ENCODE measurements at places on chromosomes 16 and 17.

GRCh38 chr17:799261-799660, 17.1 kb downstream of the MRM3 start:
- no peak for DNase-seq

DNA sequence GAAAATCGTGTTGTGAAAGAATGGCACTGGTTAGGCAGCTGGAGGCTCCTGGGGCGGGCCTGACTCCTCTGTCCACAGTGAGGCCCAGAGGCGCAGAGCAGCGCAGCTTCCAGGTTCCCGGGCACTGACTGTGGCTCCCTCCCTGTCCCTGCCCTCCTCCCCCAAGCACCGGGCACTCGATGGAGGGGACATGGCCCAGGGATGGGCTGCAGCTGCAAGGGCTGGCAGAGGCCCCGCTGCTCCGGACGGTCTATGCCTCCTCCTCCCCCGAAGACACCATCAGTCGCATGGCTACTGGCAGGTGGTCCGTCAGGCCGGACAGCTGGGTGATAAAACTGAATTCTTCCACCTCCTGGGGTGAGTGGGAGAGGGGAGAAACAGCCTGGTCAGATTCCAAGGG, 50.1 kb downstream of the PRMT7 start:
- no peak for DNase-seq

DNA sequence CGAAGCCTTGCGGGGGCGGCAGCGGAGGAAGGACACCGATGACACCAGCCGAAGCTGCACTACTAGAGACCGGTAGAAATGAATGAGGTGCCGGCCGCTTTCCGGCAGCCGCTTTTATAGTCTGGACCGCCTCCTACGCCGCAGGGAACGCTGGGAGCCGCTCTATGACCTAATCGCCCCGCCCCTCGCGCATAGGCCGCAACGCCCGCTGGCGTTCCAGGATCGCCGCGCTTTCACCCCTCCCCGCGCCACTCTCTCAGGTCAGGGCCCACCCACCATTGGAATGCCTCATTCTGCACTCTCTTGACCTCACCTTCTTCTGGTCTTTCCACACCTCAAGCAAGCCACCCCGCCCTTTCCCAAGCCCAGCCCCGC, at the start of gene DDX5:
Gene DDX5, minus strand, starts transcription at position 89 of the 375 bp plus-strand sequence. CDS start 170 bp downstream, outside the sequence.
- DNase-seq = peak; percentile 97

GRCh38 chr16:10253409-10253808, 71.2 kb upstream of the GRIN2A start:
- DNase-seq = no peak

- no peak for DNase-seq
Observed at GRCh38 chr16:14309001-14309886, 238.1 kb downstream of the MRTFB start.

GRCh38 chr16:28181515-28181914, 30.2 kb downstream of the XPO6 start:
- no peak for DNase-seq

- DNase-seq = no peak
Observed at GRCh38 chr17:45309400-45309799, 7.4 kb downstream of the MAP3K14 start.

GRCh38 chr17:6523330-6523729, 33.0 kb downstream of the PITPNM3 start:
- no peak for DNase-seq

GRCh38 chr17:35079547-35080423, 16.3 kb upstream of the RFFL start:
- no peak for DNase-seq

DNA sequence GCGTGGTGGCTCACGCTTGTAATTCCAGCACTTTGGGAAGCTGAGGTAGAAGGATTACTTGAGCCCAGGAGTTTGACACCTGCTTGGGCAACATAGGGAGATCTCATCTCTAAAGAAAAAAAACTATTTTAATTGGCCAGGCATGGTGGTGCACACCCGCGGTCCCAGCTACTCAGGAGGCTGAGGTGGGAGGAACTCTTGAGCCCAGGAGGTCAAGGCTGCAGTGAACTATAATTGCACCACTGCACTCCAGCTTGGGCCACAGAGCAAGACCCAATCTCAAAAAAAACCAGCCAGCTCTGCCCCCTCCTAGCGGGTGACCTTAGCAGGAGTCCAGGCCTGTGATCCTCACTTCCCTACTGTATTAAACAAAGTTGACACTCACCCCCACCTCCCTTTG, 5.9 kb upstream of the HS3ST6 start:
- no peak for DNase-seq

GRCh38 chr17:47810200-47810821, 11.3 kb downstream of the OSBPL7 start:
- no peak for DNase-seq
